ENCODE measurements at places on chromosomes 1 and 21.
A peak's percentile ranks its signal among the peaks of the same experiment; 100 is the strongest.

- DNase-seq, result no peak
Observed at GRCh38 chr1:192439373-192440025, 122.7 kb downstream of the RGS21 start.

- DNase-seq, result no peak
Observed at GRCh38 chr1:25197235-25197975, 34.9 kb downstream of the SYF2 start.

GRCh38 chr1:198175423-198176170, 18.8 kb downstream of the NEK7 start:
- no peak for DNase-seq

DNA sequence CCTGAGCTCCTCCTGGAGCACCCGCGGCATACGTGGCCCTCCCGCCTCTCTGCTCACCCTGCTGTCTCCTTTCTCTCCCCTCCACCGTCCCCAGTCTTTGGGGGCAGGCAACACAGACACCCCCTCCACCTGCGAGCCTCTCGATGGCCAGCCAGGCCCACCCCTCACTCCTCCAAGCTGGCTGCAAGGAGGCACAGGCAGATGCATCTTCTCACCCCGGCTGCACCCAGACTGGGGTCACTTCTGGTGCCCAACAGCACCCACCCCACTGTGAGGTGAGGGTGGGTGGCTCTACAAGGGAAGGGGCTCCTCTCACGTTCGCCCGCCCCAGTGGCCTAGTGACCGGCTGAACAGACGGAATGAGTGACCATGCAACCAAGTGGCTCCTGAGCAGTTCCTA, 108.0 kb upstream of the ARHGEF16 start:
- no peak for DNase-seq

GRCh38 chr1:230917284-230918135, 49.2 kb upstream of the C1orf198 start:
- peak; percentile 39 for DNase-seq

DNA sequence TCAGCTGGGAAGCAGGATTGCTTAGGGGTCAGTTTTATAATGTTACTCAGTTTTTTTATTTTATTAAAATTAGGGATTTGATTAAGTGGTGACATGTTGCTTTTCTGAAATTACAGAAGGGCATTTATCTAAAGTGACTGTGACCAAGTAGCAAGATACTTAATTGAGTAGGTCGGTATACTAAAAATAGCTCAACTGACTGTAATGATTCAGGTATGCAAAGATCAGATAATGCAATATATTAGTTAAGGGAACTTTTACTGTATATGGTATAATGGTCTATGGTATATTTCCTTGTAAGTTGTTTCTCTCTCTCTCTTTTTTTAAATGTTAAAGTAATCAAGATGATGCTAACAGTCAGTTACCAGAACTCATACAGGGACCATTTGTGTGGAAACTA, 26.2 kb downstream of the RLF start:
- DNase-seq, result no peak

GRCh38 chr1:110264430-110264829, 54.3 kb downstream of the KCNC4 start:
- no peak for DNase-seq
